ENCODE measurements at places on chromosomes 13 and 19. TPM values are rescaled to one million over a fixed set of nuclear protein-coding genes. Genes with fewer than 3 reads are reported as not detected.

The DHDH gene
- total RNA-seq = not detected

DNA sequence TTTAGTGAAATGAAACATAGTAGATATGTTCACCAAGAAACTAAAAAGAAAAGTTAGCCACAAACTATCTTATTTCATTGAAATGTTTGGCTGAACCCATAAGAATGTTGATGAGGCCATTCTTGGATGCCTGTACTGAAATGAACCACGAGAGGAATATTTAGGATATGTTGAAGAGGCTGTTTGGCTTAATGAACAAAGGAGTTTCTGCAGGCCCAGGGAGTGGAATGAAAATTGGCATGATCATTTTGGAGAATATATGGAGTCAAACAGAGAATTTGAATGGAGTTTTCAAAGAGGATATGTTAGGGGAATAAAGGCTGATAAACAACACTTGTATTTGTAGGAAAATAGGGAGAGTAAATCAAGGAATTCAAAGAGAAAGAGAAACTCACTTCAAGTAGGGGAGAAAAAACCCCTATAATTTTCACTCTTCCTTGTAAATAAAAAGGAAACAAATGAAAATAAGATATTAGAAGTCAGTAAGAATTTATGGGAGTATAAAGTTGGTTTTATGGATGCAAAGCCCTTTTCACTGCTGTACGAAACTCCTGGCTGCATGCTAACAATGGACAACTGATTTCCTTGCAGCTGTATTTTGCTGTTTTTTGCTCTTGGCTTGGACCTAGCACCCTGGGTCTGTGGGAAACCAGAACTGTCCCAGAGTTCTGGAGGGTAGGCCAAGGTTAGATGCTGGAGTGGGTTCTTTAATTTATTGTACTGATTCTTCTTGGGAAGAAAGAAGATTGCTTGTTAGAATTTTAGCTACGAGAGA lies 36.5 kb downstream of the KL start:
- no peak for DNase-seq

DNA sequence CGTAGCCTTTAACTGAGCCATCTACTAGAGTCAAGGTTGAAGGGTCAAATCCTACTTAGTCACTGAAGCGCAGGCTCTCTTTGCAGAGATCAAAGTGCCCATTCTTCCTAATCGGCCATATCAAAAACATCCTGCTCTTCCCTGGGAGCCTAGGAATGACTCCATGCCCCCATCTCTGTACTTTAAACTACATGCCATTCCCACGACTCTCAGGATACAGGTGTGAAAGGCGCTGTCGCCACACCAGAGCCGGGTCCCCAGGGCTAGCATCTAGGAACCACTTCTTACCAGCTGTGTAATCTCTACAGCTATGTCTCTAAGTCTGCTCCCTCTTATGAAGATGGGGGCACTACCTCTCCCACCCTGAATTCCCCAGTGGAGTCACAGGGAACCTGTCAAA lies 22.3 kb downstream of the IRS2 start:
- DNase-seq = no peak

The SNRPD2 gene
- 523 TPM for total RNA-seq

DNA sequence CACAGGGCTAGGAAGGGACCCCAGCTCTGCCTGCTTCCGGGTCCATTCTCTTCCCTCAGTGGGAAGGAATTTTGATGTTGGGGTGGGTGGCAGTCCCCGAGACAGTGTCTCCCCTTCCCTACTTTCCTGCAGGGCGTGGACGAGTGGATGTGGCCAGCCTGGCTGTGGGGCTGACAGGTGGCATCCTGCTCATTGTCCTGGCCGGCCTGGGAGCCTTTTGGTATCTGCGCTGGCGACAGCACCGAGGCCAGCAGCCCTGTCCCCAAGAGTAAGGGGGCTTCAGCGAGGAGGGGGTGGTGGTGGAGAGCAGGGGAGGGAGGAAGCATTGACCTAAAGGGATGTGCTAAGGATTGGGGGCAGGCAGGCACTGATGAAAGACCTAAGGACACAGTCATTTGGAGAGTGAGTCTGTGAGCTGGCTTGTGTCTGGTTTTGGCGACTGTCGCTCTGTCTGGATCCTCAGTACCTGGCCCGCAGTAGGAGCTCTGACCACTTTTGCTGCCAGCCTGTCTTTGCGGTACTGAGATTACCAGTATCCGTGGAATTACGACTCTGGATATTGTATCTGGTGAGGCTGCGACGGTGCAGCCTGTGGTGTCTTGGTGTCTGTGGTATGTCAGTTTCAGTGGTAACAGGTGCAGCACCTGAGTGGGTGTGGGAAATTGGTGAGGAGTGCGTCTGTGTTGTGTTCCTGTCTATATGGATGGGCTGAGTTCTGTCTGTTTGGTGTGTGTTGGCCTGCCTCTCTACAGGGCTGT lies 2.4 kb upstream of the PRR12 start:
- no peak for DNase-seq

GRCh38 chr19:8396563-8397203 lies 6.5 kb downstream of the RAB11B start:
- DNase-seq = peak; percentile 61

- DNase-seq = peak; percentile 71
Measured at GRCh38 chr19:56350416-56351045, 35.9 kb upstream of the ZSCAN5A start.

DNA sequence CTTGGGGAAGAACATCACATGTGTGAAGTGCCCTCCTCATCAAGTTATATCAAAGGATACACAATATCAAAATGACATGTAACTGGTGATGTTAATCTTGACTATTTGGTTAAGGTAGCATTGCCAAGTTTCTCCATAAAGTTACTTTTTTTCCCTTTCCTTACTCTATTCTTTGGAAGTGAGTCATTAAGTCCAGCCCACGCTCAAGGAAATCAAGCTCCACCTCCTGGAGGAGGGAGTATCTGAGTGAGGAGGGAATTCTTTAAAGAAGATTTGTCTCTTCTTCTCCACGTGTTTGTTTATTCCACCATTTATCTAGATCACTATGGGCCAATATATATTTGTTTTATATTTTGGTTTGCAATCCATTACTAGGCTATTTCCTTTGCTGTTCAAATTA lies 33.6 kb upstream of the FNDC3A start:
- DNase-seq = no peak

The PRR20D gene
- not detected for total RNA-seq

The DLEU7 gene
- not detected for total RNA-seq

DNA sequence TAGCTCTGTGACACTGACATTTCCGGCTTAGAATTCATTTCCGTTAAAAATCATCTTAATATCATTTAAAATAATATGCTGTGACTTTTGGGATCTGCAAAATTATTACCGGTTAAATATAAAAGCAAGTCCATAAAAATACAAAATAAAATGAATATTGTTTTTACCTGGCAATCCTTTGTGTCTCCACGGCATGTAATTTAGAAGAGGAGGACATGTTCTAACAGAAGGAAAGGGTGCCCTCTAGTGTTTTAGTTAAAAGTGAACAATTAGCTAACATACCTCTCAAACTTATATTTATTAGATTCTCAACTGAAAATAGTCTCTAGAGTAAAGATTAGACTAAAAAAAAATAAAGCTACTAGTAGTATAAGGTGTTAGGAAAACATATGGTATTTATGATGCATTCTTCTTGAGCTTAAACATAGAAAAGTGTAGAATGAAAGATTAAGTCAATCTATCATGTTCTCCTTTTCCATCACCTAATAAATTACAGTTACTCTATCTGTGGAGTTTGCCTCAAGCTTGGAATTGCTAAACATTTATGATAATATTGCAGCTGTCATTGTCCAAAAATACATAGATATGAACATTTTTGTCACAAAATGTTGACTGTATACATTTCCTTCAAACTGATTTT lies 676.7 kb upstream of the SPRY2 start:
- DNase-seq = peak; percentile 46

The IL12RB1 gene
- total RNA-seq = 41.7 TPM

- DNase-seq = no peak
Measured at GRCh38 chr13:84362777-84363176, 480.5 kb upstream of the SLITRK1 start.

The ACP4 gene
- total RNA-seq = not detected

- DNase-seq = no peak
Measured at GRCh38 chr13:40252241-40252640, 414.2 kb downstream of the FOXO1 start.

GRCh38 chr13:69092615-69093322 lies 1014.9 kb upstream of the ATXN8OS start:
- no peak for DNase-seq

- DNase-seq = peak; percentile 50
Measured at GRCh38 chr13:40479196-40479845, 187.1 kb downstream of the FOXO1 start.

GRCh38 chr19:57671124-57671895 lies 2.6 kb downstream of the ZSCAN4 start:
- DNase-seq = no peak

The PEAK3 gene
- total RNA-seq = 0.18 TPM

The MAST1 gene
- 23.4 TPM for total RNA-seq

- no peak for DNase-seq
Measured at GRCh38 chr19:2003874-2004273, 11.6 kb downstream of the BTBD2 start.

The PRTN3 gene
- total RNA-seq = not detected

DNA sequence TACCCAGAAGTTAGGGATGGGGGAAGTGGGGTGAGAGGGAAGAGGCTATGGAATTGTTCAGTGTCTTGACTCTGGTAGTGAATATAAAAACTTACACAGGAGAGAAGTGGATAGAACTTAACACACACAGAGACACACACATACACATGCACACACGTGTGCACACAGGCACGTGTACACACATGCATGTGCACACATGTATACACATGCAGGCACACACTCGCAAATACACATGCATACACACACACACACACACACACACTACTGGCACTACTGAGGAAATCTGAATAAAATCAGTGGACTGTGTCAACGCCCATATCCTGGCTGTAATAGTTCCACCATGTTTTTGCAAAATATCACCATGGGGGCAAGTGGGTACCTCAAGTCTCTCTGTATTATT lies 107.9 kb downstream of the IRS2 start:
- DNase-seq = no peak

- DNase-seq = no peak
Measured at GRCh38 chr19:34856052-34856451, 70.7 kb upstream of the ZNF30 start.

GRCh38 chr19:41328157-41328841 lies 18.3 kb downstream of the CCDC97 start:
- DNase-seq = no peak

DNA sequence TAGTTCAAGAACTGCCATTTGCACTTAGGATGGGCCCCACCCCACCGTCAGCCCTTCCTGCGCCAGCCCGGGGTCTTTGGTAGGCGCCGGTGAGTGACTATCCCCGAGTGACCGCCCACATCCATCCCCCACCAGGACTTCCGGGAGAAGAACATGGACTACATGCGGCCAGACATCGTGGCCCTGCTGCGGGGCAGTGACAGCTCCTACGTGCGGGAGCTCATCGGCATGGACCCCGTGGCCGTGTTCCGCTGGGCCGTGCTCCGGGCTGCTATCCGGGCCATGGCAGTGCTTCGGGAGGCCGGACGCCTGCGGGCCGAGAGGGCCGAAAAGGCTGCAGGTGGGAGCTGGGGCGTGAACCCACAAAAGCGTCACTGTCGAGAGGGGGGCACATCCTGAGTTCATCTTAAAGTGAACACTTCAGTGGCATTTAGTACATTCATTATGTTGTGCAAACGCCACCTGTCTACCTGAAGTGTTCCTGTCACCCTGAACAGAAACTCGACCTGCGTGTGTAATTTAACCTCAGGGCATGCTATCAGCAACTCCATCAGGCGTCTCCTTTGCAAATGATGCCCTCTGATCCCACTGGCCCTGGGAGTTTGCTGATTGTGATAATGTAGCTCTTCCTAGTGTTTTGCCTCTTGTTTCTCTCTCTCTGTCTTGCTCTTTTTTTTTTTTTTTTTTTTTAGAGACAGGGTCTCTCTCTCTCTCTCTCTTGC lies 42.4 kb upstream of the USE1 start:
- no peak for DNase-seq

The TEKTIP1 gene
- 7.0 TPM for total RNA-seq

The MATK gene
- total RNA-seq = not detected

- DNase-seq = peak; percentile 62
Measured at GRCh38 chr13:99542788-99543406, 41.6 kb downstream of the TM9SF2 start.
